SK-N-SH (cell line): ENCODE measurements at places on chromosomes 7 and 10.

- no peak overlapping the region for H3K27ac ChIP-seq
- no peaks in the 10 kb centered on the region for H3K36me3 ChIP-seq
- no peaks in the 10 kb centered on the region for H3K4me1 ChIP-seq
- no peak for DNase-seq
- H3K4me3 ChIP-seq = no peak overlapping the region
Observed at GRCh38 chr10:122715576-122715975, 15.9 kb upstream of the C10orf120 start.

DNA sequence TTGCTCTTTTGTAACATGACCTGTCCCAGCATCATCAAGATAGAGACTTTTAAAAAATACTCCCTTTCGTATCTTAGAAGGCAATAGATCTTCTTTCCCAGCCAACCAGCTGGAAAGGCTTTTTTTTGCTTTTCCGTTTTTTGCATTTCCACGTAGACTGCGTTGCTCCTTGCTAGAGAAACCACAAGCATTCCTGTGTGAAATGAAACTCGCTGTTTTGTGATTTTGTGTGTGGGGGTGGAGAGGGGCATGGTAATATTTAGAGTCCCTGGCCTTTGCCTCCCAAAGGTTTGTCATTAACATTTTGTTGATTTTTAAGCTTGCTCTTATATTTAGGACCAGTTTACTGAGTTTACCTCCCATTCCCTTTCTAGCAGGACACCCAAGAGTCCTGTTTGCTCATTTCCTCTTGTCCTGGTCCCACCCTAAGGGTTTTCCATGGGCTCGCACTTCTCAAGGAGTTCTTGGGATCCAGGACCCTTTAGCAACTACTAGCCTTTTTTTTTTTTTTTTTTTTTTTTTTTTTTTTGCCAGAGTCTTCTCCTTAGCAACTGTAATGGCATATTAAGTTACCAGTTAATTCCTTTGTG, 243.6 kb downstream of the BICC1 start:
- no peaks in the 10 kb centered on the region for H3K27me3 ChIP-seq
- H3K36me3 ChIP-seq = no peaks in the 10 kb centered on the region
- peak overlapping the region; percentile 6; the same call in 1 of the 2 replicates for H3K4me3 ChIP-seq
- no peak for DNase-seq

GRCh38 chr10:99676426-99676825, 17.1 kb downstream of the ENTPD7 start:
- H3K27me3 ChIP-seq = no peaks in the 10 kb centered on the region
- DNase-seq = no peak
- H3K27ac ChIP-seq = peak overlapping the region; percentile 53
- no peak overlapping the region for H3K4me3 ChIP-seq
- peaks cover 4% of the 10 kb centered on the region; the same call in 1 of the 2 replicates for H3K4me1 ChIP-seq
- H3K36me3 ChIP-seq = peaks cover 35% of the 10 kb centered on the region

DNA sequence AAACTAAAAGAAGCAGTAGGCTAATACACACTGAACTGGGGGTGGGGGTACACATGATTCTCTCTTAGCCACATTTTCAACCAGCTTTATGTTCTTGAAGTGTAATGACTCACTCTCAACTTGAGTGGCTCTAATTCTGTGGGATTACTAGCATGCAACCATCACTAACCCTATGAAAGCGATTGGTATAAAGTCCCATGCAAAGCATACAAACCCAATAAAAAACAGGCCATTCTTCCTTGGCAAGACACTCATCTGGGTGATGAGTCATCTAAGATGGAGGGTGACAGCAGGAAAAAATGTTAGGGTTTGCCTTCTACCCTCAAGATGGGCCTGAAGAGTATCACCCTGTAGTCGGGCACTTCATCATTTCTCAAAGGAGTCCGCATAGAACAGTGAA, 14.9 kb upstream of the PON3 start:
- H3K27me3 ChIP-seq = no peaks in the 10 kb centered on the region
- peaks cover 67% of the 10 kb centered on the region for H3K36me3 ChIP-seq
- H3K27ac ChIP-seq = no peak overlapping the region
- no peak for DNase-seq
- no peaks in the 10 kb centered on the region for H3K4me1 ChIP-seq

DNA sequence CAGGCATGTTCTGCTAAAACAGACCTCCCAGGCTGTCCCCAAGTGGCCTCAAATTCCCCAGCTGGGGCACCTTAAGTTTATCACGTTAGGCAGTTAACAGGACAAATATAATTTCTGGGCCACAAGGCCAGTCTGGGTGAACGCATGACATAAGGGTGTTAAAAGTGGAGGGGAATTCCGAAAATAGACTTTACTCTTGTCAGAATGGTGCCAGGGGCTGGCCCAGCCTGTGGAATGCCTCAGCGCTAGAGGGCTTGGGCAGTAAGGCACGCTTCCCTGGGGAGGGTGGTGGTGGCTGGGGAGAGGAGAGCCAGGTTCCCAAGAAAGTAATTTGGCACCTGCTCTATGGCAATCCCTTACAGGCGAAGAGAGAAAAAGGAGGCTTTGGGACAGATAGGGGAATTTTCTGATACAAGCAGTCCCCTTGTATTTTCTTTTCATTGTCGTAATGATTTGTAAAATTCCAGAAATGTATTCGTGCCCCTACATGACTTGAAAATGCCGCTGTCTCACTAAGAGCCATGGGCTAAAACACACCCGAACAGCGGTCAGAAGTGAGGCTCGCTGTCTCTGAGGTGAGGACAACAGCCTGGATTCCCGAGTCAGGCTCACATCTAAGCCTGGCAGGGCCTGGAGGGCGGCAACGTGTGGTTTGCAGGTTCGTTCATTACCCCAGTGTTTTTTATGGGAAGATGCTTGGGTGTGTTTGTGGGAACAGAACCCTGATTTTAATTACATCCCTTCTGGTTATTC, 463.2 kb upstream of the GALNT17 start:
- no peaks in the 10 kb centered on the region for H3K27me3 ChIP-seq
- no peaks in the 10 kb centered on the region for H3K36me3 ChIP-seq
- H3K27ac ChIP-seq = no peak overlapping the region
- no peak overlapping the region for H3K4me3 ChIP-seq
- no peak for DNase-seq

GRCh38 chr7:78370936-78371335, 572.4 kb downstream of the PHTF2 start:
- H3K27ac ChIP-seq = no peak overlapping the region
- no peak overlapping the region for H3K4me3 ChIP-seq
- no peaks in the 10 kb centered on the region for H3K36me3 ChIP-seq
- H3K27me3 ChIP-seq = no peaks in the 10 kb centered on the region
- DNase-seq = no peak

- H3K27me3 ChIP-seq = no peaks in the 10 kb centered on the region
- peaks cover 10% of the 10 kb centered on the region for H3K36me3 ChIP-seq
- no peak overlapping the region for H3K4me3 ChIP-seq
- no peak for DNase-seq
Observed at GRCh38 chr7:2774935-2775334, 69.2 kb downstream of the GNA12 start.

- no peak overlapping the region for H3K27ac ChIP-seq
- no peak for DNase-seq
- no peaks in the 10 kb centered on the region for H3K4me1 ChIP-seq
- no peaks in the 10 kb centered on the region for H3K36me3 ChIP-seq
- peaks cover 13% of the 10 kb centered on the region; the same call in 1 of the 2 replicates for H3K27me3 ChIP-seq
- no peak overlapping the region for H3K4me3 ChIP-seq
Observed at GRCh38 chr10:132813001-132813401, 27.1 kb upstream of the NKX6-2 start.

DNA sequence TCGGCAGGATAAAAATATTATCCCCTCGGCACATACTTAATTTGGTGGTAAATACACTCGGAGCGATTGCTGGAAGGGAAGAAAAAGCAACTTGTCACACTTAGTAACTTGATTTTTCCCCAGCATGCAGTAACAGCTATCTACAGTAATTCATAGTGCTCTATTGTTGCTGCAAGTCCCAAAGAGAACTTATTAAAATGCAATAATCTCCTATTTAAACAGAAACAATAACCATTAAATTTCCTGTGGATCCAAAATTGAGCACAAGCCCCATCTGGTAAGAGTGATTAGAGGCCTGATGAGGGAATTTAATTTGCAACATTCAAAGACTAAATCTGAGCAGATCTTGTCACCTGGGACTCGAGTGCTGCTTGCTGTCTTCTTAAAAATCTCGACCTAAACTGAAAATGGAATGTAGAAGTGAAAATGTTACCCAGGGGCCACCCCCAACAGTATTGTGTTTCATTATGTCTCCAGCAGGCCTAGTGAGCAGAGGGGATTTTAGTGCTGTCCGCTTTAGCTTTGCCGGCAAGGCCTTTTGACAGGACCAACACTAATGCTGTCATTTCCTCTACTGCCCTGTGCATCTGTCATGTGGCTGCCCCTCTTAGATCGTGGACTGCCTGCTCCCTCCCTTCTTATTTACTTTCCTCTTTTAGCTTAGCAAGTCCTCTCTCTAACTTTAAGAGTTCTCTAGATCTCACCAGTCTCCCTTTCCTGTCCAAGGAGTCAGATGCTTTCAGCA, 639.7 kb downstream of the AUTS2 start:
- no peaks in the 10 kb centered on the region for H3K36me3 ChIP-seq
- H3K4me1 ChIP-seq = peaks cover 13% of the 10 kb centered on the region
- H3K27me3 ChIP-seq = no peaks in the 10 kb centered on the region
- H3K27ac ChIP-seq = peak overlapping the region; percentile 50
- no peak overlapping the region for H3K4me3 ChIP-seq
- DNase-seq = peak; percentile 16

GRCh38 chr10:30154561-30154960, 95.2 kb upstream of the JCAD start:
- H3K4me3 ChIP-seq = no peak overlapping the region
- DNase-seq = no peak
- H3K27me3 ChIP-seq = no peaks in the 10 kb centered on the region
- H3K36me3 ChIP-seq = no peaks in the 10 kb centered on the region
- H3K27ac ChIP-seq = no peak overlapping the region

DNA sequence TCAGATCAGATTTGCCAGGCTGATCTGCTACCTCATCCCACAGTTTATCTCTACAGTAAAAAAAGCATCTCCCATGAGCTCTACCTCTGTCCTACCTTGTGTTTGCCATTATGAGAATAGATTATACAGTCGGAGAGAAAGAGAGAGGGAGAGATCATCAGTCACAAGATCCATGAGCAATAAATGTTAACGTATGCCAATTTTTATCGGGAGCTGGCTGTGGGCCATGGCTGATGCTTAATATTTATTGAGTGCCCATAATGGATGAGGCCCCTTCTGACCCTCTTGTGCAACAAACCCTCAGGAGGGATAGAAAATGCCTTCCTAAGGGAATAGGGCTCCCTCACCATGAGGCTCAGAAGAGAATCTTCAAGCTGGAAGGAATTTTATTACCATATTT, 52.8 kb downstream of the C10orf90 start:
- no peak overlapping the region for H3K27ac ChIP-seq
- no peak overlapping the region for H3K4me3 ChIP-seq
- H3K4me1 ChIP-seq = no peaks in the 10 kb centered on the region
- no peaks in the 10 kb centered on the region for H3K36me3 ChIP-seq
- no peaks in the 10 kb centered on the region for H3K27me3 ChIP-seq
- no peak for DNase-seq

DNA sequence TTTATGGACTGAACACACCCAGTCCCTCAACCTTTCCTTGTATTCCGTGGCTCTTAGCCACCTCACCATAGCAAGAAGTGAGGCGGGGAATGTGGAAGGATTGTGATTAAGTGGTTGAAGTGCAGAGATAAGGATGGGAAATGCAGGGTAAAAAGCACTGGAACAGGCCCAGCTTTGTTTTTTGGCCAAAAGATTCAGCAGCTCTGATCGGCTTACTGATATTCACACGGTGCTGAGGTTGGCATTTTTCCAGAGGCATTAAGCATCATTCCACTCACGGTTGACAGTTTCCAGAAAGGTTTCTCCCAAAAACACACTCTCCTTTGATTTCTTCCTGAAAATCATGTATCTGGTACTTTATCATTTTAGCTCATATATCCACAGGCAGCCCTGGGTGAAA, 544.2 kb downstream of the CNTNAP2 start:
- peak; percentile 68 for DNase-seq
- no peaks in the 10 kb centered on the region for H3K27me3 ChIP-seq
- peak overlapping the region; percentile 72 for H3K27ac ChIP-seq
- H3K4me1 ChIP-seq = peaks cover 22% of the 10 kb centered on the region
- H3K4me3 ChIP-seq = no peak overlapping the region

- H3K36me3 ChIP-seq = no peaks in the 10 kb centered on the region
- DNase-seq = no peak
- H3K4me3 ChIP-seq = no peak overlapping the region
Observed at GRCh38 chr10:52577047-52577446, 195.5 kb downstream of the MBL2 start.
